Memory B cell (primary cell): ENCODE measurements at places on chromosomes 7 and 10.

- DNase-seq, result no peak
Measured at GRCh38 chr10:12844811-12845483, 156.6 kb downstream of the CCDC3 start.

- no peak for DNase-seq
Measured at GRCh38 chr7:84232646-84233045, 38.1 kb upstream of the SEMA3A start.

- DNase-seq, result peak; percentile 52
Measured at GRCh38 chr7:20199015-20199737, 18.0 kb downstream of the MACC1 start.

GRCh38 chr10:22252801-22253579 is 35.2 kb upstream of the EBLN1 start:
- peak; percentile 76 for DNase-seq

GRCh38 chr7:105493923-105494315 is 28.2 kb downstream of the PUS7 start:
- no peak for DNase-seq

- no peak for DNase-seq
Measured at GRCh38 chr7:76272851-76273497, 29.5 kb upstream of the HSPB1 start.

GRCh38 chr10:118343549-118343948 is 1.4 kb upstream of the FAM204A start:
- DNase-seq, result no peak

DNA sequence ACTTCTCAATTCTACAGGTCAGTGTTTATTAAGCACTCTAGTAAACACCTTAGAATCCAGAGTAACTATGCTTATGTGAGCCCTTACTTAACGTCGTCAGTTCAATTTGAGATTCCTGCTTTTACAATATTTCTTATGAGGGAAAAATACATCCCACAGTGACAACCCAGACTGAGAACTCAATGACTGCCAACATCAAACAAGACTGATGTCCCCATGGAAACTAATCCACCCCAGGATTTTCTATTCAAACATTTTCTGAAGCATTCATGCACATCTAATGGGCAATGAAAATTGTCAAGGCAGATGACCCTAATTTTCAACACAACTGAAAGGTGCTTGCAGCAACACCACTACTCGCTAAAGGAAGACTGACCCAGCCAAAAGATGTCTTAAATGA is 67.0 kb downstream of the ATE1 start:
- DNase-seq, result no peak

DNA sequence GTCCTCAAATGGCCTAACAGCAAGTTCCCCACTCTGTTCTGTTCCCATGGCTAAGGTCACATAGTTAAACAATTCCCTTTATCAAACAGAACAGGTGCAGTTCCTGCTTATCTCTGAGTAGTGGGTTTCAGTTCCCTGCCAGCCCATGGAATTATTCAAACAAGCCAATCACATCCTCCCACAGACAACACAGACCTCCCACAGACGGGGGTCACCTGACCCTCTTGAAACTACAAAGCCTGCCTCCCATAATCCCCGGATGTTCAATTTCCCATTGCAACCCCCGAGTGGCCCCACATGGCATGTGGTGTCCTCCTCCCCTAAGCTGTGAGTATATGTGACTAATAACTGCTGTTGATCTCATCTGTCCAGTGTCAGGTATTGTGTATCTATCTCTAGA is 64.1 kb downstream of the TMEM168 start:
- DNase-seq, result no peak

GRCh38 chr7:35259523-35259908 is 5.6 kb upstream of the TBX20 start:
- DNase-seq, result no peak

DNA sequence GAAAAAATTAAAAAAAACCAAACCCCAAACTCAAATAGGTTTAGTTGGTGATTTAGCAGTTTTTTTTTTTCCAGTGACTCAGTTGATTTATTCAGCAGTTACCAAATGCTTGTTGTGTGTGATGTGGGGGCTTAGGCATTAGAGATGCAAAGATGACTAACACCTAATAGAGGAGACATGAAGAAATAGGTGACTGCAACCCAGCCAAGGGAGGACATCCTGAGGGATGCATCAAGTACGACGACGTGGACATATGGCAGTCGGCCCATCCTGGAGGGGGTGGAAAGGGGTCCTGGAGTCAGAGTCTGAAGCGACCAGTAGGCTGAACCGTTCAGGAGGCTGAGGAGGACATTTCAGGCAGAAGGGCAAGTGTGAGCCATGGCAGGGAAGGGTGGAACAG is 35.5 kb downstream of the LRMDA start:
- DNase-seq, result no peak

- no peak for DNase-seq
Measured at GRCh38 chr10:29185050-29185449, 103.8 kb upstream of the LYZL1 start.

DNA sequence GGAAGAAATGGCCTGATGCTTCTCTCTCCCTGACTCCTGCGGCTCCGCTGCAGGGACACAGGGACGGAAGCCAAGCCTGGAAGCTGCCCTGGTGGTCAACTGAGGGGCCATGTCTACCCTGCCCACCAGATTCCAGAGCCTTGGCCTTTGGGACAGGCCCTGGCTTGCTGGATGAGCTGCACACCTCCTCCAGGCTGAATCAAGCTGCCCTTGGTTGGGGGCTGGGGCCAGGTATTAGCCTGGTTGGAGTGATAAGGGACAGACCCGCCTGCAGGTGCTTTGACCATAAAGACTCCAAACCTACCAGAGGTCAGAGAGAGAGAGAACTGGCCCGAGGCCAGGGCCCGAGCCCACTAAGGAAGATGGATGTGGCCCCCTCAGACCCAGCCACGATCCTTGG is 30.1 kb downstream of the CRHR2 start:
- no peak for DNase-seq

GRCh38 chr10:13158401-13158800 is 3.0 kb upstream of the MCM10 start:
- no peak for DNase-seq

GRCh38 chr10:117590101-117590875 is 47.7 kb downstream of the EMX2 start:
- no peak for DNase-seq
